ENCODE measurements at places on chromosomes 3 and 15. TPM values are rescaled to one million over a fixed set of nuclear protein-coding genes. Genes with fewer than 3 reads are reported as not detected.

DNA sequence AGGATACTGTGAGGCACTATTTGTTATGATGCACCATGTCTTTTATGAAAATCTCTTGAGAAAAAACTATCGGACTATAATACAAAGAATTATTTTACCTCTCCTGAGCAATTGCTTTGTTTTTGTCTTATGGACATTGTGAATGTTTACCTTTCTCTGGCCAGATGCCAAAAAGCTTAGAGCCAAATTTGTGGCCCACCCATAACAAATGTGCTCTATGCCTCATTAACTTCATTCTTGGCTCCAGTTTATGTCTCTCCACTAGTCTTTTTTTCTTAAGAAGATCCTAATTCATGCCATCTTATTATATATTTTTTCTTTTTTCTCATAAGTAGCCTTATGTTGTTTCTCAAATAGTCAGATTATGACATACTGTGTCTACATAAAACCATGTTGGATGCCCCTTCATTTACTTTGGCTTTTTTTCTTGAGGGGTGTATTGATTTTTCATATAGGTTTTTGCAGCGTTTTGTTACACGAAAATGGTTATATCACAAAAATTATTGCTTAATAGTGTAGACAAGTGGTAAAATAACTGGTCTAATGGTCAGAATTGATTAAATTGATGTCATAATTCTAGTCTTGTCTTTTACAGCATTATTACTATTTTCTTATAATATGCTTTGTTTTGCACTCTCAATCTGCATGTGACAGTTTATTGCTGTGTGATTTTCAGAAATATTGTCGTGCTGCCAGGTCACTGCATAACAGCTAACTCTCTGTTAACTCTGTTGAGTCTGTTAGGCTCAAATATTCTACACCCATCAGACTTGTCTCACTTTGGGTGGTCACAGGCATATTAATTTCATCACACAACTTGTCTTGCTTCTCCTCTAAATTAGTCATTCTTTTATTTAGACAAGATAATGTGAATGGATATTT, 18.2 kb downstream of the SENP8 start:
- DNase-seq, result no peak

SCAMP5 gene
- total RNA-seq, result 7.1 TPM

DNA sequence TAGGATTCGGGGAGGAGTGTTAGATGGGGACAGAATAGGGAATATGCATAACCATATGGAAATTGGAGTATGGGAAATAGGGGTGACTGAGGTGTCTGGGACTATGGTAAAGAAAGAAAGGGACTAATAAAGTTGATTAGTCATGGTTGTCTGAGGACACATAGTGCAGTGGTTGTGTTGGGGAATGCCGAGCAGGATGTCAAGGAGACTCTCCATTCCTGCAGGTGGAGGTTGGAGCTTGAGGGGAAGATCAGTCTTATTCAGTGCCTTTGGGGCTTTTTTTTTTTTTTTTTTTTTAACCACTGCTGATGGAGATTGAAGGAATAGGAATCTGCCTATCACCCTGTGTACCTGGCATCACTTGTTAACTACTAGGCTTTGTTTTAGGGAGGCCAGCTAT, 10.8 kb downstream of the NMD3 start:
- no peak for DNase-seq

XIRP1 gene
- total RNA-seq, result not detected

- no peak for DNase-seq
These were observed 73.2 kb downstream of the STAG1 start for GRCh38 chr3:136678981-136679380.

DNA sequence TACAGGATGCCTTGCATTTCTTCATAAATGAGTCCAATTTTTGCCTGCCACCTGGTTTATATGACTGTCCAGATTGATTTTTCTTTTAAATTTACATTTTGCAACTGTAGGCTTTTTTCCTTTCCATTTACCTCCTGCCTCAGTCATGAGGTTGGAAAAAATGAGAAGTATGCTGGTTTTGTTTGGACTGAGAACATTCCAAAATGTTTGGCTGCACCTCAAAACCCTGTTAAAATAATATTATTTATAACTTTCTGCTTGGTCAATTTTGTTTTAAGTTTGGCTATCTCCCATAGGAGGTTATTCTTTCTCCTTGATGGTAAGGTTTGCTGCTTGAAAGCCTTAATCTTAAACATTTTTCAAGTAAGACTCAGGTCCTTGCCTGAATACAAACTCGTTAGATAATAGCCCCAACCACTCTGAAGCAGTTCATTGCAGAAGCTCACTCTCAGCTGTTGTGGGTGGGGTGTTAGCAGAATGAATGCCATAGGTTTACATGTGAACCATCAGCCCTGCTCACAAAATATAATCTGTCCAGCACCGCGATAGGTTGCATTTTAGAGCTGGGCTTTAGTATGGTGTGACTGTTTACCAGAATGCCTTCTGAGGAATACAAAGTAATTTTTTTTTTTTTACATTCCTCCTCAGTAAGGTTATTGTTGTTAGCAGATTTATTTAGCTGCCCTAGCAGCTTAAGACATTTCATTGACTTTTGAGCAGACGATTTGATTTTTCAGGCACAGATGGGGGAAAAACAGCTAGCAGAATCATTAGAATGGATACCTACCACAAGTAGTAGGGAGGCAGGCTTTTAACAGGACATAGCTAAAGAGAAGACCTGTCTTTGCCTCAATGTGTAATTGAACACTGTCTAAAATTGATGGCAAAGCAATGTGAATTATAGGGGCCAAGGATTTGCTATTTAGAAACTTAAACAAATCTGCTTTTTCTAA, 630.8 kb upstream of the KCNMB2 start:
- DNase-seq, result peak; percentile 83

MRPL47 gene
- total RNA-seq, result 57.7 TPM

GRCh38 chr3:144524531-144524930, 552.9 kb downstream of the DIPK2A start:
- no peak for DNase-seq

FES gene
- 1.1 TPM for total RNA-seq

GRCh38 chr3:167839460-167840134, 104.1 kb downstream of the SERPINI1 start:
- DNase-seq, result no peak

ARHGAP31 gene
- total RNA-seq, result 25.1 TPM

DNA sequence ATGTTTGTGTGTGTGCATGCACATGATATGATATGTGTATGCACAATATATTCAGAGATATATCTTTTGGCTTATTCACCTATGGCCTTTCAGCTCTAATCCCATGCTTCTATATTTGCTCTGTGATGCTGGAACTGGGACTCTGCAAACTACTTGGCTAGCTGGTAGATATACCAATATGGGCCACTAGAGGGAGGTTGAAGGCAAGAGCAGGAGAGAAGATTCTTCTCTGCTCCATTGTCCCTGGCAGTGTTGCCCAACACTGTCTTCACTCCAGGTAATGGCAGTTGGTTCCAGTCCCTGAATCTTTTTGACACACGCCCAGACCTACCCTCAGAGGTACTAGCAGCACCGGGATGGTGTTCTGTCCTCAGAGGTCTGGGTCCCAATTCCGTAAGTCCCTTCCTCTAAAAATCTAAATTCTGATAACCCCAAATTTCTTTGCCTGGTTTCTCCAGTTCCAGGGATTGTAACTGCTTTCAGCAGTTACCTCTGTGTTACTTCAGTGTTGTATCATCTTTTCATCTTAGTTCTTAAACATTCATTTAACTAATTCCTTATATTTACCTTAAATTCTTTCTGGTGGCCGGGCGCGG, 44.7 kb downstream of the GTPBP8 start:
- peak; percentile 51 for DNase-seq

CAMK2N2 gene
- total RNA-seq, result 4.9 TPM

- no peak for DNase-seq
These were observed 345.6 kb upstream of the PROK2 start for GRCh38 chr3:72130565-72130964.

- DNase-seq, result no peak
These were observed 126.0 kb upstream of the CCNL1 start for GRCh38 chr3:157285966-157286365.

- DNase-seq, result no peak
These were observed 27.6 kb downstream of the ARPP21 start for GRCh38 chr3:35666888-35667287.

HRG gene
- not detected for total RNA-seq

FRMD5 gene
- 0.92 TPM for total RNA-seq

EEF1AKMT4 gene
- total RNA-seq, result 4.6 TPM

SAMMSON gene
- total RNA-seq, result not detected

CPOX gene
- 27.4 TPM for total RNA-seq

DNA sequence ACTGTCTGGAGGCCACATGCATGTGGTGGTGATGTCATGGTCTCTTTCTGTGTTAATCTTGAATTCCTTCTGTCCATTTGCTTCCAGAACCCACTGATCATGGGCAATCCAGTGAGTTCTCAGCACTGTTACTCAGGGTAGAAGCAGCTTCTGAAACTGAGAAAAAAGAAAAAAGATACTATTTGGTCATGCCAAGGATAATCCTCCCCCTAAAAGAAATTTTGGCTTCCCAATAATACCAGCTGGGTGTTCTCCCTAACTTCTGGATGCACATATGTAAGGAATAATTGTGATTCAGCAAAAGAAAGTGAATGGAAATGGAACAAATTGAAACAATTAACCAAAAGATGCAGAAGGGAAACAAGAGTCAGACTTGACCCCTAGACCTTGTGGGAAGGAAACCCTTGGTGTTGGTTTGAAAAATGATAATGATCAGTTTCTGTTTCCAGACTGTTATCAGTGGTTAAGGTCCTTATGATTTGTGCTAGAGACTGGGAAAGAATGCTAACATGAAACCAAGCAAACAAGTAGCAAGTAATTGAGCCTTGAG, 92.3 kb downstream of the RBMS3 start:
- DNase-seq, result peak; percentile 63

SLC9A9 gene
- not detected for total RNA-seq

GRCh38 chr3:119409844-119410243, 53.6 kb downstream of the TMEM39A start:
- no peak for DNase-seq

PLCH1 gene
- not detected for total RNA-seq

FGF7 gene
- 14.8 TPM for total RNA-seq

HTR3D gene
- total RNA-seq, result not detected

GAP43 gene
- total RNA-seq, result 0.18 TPM

- DNase-seq, result no peak
These were observed 38.8 kb upstream of the TNFSF10 start for GRCh38 chr3:172561897-172562640.

DNA sequence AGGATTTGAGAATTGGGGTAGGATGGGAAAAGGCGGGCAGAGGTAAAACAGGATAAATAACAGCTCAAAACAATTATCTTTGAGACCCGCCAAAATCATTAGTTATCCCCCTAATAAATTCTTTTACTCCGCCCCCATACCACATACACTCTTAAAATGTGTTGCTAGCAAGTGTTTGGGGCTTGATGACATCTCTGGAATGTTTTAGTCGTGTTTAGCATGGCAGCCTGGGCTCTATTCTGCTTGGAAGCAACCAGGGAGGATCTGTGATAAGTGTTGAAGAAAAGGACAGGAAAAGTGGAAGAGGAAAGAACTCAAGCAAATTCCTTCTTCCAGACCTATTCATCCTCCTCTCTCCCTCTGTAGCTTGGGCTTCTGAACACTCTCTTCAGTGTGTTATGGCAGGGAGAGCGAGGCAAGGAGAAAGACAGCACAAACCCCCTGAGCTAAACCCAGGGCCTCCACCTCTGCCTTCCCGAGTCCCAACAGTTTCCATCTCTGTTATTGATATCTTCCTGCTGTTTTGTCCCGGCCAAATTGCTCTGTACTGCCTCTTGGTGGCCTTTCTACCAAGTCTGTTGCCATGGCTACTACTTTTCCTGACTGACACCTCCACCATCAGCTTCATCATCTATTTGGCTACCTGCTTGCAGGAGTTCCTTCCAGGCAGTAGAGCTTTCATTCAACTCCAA, 135.8 kb downstream of the RPL22L1 start:
- DNase-seq, result no peak

GRCh38 chr15:36589971-36590370, 10.5 kb downstream of the CDIN1 start:
- peak; percentile 32 for DNase-seq

Data from HFFc6 (cell line).